ENCODE measurements at places on chromosomes 5 and 9. TPM values are rescaled to one million over a fixed set of nuclear protein-coding genes. Genes with fewer than 3 reads are reported as not detected.

The NEUROG1 gene
- not detected for total RNA-seq

DNA sequence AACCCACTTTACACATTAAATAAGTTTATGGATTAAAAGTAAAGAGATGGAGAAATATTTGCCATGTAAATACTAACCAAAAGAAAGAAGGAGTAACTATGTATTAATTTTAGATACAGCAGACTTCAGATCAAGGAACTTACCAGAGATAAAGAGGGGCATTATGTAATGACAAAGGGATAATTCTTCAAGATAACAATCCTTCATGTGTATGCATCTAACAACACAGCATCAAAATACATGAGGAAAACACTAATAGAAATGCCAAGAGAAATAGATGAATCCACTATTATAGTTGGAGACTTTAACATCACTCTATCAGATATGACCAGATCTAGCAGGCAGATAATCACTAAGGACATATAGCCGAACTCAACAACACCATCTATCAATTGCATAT, 149.8 kb upstream of the ANKRD55 start:
- DNase-seq: no peak

The PRSS3 gene
- total RNA-seq: not detected

DNA sequence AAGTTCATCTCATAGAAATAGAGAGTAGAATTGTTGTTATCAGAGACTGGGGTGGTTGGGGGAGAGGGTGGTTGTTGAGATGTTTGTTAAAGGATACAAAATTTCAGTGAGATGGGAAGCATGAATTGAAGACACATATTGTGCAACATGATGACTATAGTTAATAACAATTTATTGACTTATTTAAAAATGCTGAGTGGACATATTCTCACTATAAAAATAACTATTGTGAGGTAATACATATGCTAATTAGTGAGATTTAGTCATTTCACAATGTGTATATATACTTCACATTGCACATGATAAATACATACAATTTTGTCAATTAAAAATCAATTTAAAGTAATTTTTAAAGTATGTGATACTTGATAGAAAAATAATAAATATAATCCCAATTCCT, 722.5 kb upstream of the CHD1 start:
- DNase-seq: no peak

The KIF24 gene
- total RNA-seq: 0.78 TPM

DNA sequence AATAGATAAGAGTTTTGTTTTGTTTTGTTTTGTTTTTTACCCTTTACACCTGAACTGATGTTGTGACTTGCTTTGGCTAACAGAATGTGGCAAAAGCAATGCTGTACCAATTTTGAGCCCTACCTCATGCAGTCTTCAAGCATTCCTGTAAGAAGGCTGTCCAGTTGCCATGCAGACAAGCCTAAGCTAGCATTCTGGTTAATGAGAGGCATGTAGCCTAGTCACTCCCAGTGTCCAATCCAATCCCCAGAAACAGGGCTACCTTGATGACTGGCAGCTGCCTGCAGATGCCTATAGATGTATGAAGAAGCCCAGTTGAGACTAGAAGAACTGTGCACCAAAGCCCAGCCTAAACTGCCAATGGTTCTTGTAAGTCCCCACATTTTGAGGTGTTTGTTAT, 9.4 kb upstream of the EFNA5 start:
- DNase-seq: no peak

DNA sequence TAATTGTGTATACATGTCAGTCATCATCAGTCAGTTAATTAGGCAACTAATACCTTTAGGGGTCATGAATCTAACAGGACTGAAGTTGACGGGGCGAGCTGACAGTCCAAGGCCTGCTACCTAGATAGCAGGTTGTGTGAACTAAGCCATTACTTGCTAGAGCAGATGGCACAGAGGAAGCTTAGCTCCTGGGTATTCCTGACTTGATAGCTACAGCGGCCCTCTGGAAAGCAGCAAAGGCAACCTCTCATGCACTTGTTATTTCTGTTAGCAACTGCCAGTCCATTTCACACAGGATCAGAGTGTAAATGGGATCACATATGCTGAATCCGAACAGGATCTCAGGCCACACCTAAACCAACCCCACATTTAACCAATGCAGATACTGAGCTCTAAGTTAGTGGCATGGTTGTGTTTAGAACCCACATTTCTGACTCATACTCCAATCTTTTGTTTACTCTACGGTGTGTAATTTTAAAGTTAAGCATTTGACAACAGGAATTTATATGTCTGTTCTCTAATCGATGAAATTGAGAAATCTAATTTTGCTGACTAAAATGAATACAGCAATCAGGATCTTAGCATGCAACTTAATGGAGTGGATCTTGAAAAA, 521.3 kb upstream of the ZNF608 start:
- no peak for DNase-seq

The SPINK6 gene
- total RNA-seq: not detected

The CER1 gene
- not detected for total RNA-seq

DNA sequence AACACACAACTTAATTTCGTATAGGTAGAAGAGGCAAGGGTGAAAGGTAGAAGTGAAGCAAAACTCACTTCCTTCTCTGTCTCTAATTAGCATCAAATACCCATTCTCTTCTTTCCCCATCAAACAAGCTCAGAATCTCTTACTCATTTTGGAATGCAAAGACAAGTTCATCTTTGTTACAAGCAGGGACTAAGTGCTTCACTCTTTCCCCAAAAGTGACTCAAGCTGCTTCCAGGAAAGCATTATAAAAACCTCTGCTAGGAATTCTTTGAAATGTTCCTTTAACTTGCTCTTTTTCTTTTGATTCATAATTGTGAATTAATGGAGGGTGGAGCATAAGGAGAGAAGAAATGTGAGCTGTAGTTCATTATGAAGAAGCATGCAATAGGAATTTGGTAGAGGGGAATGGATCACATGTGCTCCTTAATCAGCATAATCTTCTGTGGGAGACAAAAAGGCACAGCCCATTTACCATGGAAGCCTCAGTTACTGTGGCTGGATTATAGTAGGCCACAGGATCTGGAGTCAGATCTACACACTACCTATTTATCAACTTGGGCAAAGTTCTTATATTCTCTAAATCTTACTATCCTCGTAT, 109.5 kb upstream of the DPYSL3 start:
- DNase-seq: no peak

DNA sequence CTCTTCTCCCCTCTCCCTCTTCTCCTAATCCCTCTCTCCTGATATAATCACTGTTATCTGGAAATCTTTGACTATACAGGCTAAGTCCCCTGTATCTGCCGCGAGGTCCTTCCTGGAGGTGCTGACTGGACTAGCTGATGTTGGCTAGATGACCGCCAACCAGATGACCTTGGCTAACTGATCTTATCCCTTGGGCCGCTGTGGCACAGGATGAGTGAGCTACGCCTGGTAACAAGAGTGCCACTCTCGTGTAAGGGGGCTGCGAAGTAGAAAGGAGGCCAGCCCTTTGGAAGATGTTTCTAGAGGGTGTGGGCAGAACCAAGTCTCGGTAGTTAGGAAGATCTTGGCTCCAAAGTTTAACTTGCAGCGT, 345 bp upstream of the PRRC1 start:
- DNase-seq: no peak

DNA sequence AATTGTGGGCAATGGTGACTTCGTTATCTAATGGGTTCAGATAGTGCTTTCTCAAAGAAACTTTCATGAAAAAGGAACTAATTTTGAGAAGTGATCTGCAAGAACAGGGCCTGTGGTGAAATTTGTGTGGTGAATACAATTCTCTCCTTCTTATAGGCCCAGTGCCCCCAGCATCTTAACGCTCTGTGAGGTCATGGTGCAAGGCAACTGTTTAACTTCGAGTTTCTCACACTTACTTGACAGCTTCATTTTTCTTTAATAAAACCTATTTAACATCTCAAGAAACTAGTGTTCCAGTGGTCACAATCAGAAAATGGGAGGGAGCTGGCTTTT, 69.2 kb downstream of the FAM114A2 start:
- no peak for DNase-seq

DNA sequence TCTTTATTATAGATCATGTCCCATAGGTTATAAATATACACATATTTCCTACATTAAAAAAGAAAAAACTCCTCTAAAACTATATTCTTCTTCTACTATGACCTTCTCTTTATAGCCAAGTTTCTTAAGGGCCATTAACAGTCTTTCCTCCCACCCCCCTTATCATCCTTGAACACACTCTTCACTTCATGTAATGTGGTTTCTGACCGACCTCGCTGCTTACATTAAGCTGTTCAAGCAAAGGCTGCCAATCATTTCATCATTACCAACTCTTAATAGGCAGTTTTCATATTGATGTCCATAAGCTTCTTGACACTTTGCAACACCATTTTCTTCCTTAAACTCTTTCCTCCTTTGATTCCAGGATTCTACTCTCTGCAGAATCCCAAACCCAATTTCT, 283.0 kb upstream of the PCSK5 start:
- DNase-seq: no peak

The PCDHB7 gene
- total RNA-seq: 0.87 TPM

The ZNF367 gene
- 4.3 TPM for total RNA-seq

The AJM1 gene
- total RNA-seq: 8.6 TPM

- DNase-seq: no peak
These were observed 6.9 kb upstream of the OLFM1 start for GRCh38 chr9:135080286-135081263.

GRCh38 chr5:5628866-5629606, 206.6 kb downstream of the ICE1 start:
- DNase-seq: no peak

DNA sequence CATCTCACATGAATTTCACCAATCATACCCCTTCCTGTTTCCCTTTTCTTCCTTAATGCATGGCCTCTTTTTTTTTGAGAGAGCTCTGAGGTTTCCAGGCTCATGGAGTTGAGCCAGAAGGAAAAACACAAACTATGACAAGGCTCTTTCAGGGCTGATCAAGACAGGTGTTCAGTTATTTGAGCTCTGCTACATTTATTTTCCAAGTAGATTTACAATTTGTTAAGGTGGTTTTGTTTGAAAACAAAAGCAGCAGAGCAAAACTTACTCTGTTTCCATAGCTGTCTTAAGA, 62.4 kb upstream of the IL7R start:
- DNase-seq: no peak

The TEX48 gene
- total RNA-seq: not detected

DNA sequence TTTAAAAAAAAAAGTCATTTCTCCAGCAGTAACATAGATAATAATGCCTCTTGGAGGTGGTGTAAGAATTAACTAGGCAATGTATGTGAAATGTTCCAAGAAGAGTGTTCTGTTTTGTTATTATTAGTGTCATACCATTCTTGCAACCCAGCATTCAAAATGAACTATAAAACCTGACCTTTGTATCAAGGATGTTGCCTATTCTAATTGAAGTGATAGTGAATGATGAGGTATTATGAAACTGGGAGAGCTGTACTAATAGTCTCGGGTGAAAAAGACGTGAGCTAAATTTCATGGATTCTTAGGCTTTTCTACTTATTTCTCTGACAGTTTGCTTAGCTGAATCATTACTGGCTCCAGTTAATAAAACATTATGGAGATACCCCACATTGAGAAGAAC, 224.6 kb downstream of the CD180 start:
- no peak for DNase-seq

GRCh38 chr9:94772144-94772543, 45.6 kb downstream of the AOPEP start:
- DNase-seq: no peak

GRCh38 chr9:33318225-33318624, 27.9 kb downstream of the NFX1 start:
- DNase-seq: no peak

The CACNA1B gene
- 0.41 TPM for total RNA-seq

- DNase-seq: no peak
These were observed 273.1 kb downstream of the ARHGEF28 start for GRCh38 chr5:73899055-73899454.

GRCh38 chr5:177434942-177435738, 8.7 kb downstream of the GRK6 start:
- peak; percentile 43 for DNase-seq

The SYNPO gene
- total RNA-seq: 587 TPM

The PITX1 gene
- not detected for total RNA-seq

The NR2F1 gene
- total RNA-seq: 1.3 TPM

- no peak for DNase-seq
These were observed 12.8 kb downstream of the UGCG start for GRCh38 chr9:111909444-111909843.

GRCh38 chr9:80550181-80550580, 978.4 kb downstream of the TLE4 start:
- no peak for DNase-seq

- DNase-seq: no peak
These were observed 55.9 kb downstream of the ABCA1 start for GRCh38 chr9:104871961-104872527.

The PCDHAC2 gene
- 0.30 TPM for total RNA-seq

Data from Right ventricle myocardium inferior (tissue), 1 donor.